ENCODE measurements at places on chromosomes 7 and 10.
A peak's percentile ranks its signal among the peaks of the same experiment; 100 is the strongest.

DNA sequence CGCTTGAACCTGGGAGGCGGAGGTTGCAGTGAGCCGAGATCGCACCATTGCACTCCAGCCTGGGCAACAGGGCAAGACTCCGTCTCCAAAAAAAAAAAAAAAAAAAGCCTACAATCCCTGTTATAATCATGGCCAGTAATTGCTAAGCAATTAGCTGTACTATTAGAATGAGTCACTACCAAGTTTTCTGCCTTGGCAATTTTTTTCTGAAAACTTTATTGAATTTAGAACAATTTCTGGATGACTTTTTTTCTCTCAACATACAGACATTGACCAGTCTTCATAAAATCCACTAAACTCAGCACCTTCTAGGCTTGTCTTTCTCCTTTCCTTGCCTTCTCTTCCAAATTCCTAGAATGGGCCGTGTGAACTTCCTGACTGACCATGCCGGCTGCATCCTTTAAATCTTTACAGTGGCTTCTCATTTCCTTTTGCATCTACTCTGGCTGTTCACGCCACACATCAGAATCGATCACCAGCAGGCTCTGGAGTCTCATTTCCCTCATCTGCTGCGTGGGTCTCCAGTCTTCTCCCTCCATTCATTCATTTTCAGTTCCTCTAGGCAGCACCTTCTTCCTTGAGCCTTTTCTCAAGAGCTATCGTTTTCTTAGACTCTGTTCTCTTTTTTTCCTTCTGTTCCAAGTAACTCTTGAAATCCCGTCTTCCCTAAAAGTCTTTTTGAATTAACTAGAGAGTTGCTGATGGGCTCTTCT lies 107.9 kb downstream of the KAT6B start:
- no peak for DNase-seq

DNA sequence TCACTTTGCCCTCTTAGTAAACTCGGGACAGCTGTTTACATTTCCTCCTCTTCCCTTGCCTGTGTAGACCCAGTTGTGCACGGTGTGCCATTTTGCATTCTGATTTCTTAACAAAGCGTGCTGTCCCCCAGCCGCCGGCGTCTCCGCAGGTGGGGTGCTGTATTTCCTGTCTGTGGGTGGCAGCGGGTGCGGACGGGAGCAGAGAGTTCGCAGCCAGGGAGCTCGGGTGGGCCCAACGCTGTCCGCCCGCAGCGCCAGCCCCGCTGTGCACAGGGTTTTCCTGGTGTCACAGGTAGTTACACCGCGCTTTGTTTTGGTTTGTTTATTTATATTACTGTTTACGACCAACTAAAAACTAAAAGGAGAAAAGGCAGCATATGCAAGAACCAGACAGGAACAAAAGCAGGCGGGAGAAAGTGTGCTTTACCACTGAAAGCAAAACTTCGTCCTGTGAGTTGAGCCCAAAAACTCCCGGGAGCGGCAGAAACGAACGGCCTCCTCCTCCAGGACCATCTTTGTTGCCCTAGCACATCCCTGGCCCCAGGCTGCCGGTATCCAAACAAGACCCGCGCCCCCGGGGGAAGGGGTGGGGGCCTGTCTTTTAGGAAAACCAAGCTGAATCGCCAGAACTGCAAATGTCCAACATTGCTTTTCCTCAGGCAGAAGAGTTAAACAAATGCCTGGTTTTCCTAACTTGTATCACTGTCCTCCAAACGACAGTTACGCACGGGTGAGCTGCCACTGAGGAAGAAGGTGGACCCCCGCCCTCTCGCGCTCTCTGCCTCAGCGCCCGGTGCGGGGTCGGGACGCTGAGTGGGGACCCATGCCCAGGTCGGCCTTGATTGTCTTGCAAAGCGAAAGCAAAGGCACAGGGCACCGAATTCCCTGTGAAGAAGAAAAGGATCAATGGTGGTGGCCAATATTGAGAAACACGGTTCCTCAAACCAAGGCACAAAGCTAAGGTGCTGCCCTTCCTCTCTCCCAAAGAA lies 45.9 kb upstream of the DRGX start:
- no peak for DNase-seq

DNA sequence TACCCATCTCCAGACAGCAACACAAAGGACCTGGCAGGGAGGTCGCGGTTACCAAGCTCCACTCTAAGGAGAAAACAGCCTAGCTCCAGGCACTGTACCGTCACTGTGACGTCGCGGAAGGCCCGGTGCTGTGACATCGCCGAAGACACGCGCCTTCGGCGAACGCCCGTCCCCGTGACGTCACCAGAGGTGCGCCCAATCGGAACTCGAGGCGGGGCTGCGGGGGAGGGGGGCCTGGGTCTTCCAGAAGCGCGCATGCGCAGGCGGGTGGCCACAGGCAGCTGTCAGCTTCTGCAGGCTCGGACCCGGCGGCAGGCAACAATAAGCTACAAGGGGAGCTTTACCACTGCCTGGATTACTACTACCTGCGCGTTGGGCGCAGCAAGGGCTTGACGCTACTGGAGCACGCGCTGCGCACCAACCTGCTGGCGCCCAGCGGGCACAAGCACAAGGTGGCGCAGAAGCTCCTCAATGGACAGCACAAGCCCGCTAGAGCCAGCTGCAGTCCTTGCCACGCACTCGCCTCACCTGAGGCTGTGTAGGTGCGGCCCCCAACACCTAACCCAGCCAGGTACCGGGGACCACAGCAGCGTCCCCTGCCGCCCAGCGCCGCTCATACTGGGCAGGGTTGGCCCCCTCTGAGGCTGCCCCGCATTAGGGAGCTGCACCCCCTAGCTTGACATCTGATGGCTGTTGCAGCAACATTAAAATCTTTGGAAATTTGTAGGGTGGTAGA lies 208.4 kb downstream of the TPST1 start:
- peak; percentile 63 for DNase-seq

DNA sequence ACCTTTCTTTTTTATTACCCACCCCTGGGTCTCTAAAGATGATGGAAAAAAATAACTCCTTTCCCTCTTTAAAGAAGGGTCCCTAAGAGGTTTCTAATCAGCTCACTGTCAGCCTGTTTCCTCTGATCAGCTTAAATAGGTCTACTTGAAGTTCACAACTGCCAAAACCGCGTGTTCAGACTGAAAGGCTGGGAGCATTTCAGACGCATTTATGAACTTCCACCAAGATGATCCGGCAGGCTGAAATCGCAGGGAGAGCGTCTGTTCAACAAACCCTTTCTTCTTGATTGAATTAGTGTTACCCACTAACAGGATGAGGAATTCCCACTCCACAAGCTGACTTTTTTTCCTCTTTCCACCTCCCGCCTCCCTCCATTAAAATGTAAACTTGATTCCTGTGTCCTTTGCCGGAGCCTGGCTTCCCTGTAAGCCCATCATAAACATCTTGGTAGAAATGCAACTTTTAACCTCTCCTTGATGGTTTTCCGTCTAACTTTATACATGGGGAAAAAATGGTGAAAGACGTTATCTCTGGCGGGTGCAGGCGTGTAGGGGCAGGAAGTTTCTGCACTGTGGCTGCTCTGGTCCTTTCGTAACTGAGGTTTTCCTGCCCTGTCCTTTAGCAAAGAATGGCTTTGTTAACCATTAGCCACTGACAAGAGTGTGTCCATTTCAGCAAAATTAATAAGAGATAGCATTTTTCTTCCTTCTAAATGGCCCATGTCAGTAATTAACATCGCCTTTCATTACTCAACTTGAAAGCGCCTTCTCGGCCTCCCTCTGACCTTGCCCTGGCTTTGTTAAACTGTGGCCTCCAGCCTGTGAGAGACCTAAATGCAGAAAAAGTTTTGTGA lies 130.7 kb downstream of the BAMBI start:
- no peak for DNase-seq

- no peak for DNase-seq
Measured at GRCh38 chr7:82521906-82522445, 78.4 kb upstream of the CACNA2D1 start.

GRCh38 chr10:35925493-35925892 lies 283.4 kb upstream of the FZD8 start:
- DNase-seq = no peak

GRCh38 chr10:124602121-124602561 lies 140.5 kb downstream of the LHPP start:
- no peak for DNase-seq

DNA sequence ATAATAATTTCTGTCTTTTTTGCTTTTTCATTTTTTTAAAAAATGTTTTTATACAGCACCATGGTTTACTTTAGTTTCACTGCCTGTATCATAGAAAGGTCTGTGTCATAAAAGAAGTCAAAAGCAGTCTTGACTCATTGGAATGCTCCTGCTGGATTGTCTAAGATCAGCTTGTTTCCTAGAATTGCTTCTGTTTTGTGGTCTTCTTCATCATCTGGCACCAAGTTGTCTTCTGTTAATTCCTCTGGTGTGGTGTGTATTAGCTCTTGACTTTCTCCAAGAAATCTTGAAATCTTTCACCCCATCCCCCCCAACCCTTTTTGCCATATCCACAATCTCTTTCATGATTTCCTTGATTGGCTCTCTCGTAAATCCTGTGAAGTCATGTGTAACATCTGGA lies 250.3 kb upstream of the CXCL12 start:
- DNase-seq = no peak

DNA sequence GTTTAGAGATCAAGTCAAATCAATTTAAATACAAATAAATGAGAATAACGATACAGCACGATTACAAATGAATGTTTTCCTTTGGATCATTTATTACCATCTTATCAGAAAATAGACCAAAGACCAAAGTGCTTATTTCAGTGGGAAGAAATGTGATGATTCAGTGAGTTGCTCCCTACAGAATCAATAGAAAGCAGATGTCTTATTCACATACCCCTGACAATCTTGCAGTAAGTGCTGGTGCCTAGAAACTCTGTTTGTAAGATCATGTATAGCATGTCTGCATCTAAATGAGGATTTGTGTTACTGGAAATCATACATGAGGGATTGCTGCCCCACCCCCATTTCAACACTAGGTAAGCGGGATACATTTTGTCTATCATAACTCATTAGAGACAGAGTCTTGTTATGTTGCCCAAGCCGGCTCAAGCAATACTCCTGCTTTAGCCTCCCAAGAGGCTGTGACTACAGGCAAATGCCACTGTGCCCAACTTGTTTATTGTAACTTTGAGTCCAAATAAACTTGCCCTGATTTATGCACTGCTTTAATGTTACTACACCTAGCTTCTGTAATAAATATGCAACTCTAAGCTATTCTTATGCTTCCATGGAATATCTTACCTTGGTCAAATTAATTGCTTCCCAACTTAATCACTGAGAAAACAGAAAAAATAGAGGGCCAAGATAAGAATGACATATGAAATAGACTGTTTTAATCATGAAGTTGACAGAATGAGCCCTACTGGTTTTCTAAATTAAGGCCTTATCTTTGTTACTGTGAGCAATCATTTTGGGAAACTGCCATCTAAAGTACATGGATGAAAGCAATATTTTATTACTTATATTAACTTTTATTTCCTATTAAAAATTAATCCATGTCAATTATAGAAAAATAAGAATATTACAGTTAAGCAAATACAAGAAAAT lies 82.5 kb downstream of the AHR start:
- DNase-seq = no peak

DNA sequence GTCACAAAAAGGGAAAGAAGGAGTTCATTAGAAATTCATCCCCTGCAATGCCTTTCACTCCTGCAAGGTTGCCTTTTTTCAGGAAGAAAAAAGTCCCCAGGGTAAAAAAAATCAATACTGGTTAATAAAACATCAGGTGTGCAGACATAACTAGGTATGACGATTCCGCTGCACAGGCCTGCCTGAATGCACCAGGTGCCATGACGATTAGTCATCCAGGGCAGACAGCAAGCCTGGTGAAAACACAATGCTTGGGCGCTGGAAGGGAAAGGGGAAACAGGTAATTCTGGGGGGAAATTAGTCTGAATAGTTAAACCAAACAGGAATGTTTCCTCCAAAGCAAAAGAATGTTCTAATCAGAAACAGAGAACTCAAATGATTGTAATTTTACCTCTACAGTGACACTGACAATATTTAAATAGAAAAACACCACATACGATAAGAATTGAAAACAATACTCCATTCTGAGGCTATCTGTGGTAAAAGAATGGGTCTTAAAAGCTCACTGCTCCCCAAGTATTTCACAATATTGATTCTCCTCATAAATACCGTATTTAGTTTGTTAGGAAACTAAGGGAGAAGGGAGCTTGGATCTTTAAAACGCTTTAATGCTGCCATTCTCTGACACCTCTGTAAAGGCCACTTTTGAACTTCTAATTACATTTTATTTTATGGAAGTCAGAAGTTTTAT lies 45.2 kb downstream of the VPS41 start:
- no peak for DNase-seq

GRCh38 chr7:145030754-145031153 lies 194.9 kb upstream of the TPK1 start:
- no peak for DNase-seq

DNA sequence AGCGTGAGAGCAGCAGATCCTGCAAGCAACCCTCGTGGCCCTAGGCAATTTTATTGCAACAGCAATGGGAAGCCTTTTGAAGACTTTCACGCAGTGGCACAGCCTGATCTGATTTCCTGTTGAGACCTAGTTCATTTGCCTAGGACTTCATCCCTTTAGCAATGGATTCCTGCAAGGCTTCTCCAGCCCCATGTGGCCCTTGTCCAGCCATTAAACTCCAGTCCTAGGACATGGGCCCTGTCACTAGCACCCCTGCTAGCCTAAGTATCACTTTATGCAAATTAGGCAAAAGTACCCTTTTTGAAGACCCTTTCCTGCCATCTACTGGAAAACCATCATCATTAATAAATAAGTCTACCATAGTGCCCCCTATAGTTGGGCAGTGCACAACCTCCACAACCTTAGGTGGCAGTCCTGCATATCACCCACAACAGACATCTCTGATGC lies 379.4 kb downstream of the GALNT17 start:
- no peak for DNase-seq

- no peak for DNase-seq
Measured at GRCh38 chr7:20786049-20786412, 655 bp downstream of the SP8 start.

DNA sequence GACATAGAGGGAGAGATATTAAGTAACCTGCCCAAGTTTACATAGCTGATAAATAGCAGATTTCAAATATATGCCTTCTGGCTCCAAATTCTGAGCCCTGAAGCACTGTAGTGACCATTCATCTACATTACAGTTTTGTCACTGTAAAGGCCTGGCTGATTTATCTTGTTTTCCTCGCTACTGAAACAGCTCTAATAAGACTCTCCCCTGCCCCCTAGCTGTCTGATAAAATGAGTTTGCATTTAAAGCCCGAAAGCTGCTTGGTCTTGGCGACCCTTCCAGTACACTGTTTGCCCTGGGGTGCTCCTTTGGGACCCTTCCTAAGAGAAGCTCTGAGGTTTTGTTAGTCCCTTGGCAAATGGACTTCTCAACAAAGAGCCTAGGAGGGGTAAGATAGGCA lies 59.7 kb upstream of the RAB11FIP2 start:
- no peak for DNase-seq

DNA sequence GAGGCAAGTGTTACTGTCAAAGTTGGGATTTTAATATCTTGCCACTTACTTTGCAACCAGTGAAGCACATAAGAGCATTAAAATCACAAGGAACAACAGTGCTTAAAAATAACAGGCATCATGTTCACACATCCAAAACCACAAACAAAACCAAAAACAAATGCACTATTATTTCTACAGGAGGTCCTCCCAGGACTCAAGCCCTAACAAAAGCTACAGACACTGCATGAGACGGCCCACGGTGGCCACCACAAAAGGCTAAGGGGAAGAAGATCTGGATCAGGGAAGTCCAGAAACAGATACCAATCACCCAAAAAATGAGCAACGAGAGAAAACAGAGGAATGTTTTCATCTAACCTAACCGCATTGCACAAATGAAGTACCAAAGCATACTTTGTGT lies 158.4 kb downstream of the ZMYND11 start:
- no peak for DNase-seq

GRCh38 chr7:100430493-100431285 lies 1.1 kb downstream of the MEPCE start:
- peak; percentile 27 for DNase-seq

- no peak for DNase-seq
Measured at GRCh38 chr7:156545979-156546378, 94.6 kb upstream of the RNF32 start.

Data from activated CD4-positive, CD25-positive, alpha-beta regulatory T cell (primary cell).